ENCODE measurements at places on chromosomes 1 and 21. TPM values are rescaled to one million over a fixed set of nuclear protein-coding genes. Genes with fewer than 3 reads are reported as not detected.

The MFSD2A gene
- not detected for total RNA-seq

The RORC gene
- total RNA-seq = 5.8 TPM

The SPOCD1 gene
- not detected for total RNA-seq

The MTF2 gene
- total RNA-seq = 2.3 TPM

The NUAK2 gene
- total RNA-seq = 5.2 TPM
